ENCODE measurements at places on chromosomes 6 and 20.

GRCh38 chr6:111720931-111721496 is 115.3 kb upstream of the TRAF3IP2 start:
- DNase-seq, result no peak

DNA sequence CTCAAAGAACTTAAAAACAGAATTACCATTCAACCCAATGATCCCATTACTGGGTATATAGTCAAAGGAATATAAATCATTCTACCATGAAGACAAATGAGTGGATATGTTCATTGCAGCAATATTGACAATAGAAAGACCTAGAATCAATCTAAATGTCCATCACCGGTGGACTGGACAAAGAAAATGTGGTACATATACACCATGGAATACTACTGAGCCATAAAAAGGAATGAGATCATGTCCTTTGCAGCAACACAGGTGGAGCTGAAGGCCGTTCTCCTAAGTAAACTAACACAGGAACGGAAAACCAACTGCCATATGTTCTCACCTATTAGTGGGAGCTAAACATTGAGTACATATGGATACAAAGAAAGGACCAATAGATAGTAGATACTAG is 576.7 kb upstream of the CITED2 start:
- no peak for DNase-seq

DNA sequence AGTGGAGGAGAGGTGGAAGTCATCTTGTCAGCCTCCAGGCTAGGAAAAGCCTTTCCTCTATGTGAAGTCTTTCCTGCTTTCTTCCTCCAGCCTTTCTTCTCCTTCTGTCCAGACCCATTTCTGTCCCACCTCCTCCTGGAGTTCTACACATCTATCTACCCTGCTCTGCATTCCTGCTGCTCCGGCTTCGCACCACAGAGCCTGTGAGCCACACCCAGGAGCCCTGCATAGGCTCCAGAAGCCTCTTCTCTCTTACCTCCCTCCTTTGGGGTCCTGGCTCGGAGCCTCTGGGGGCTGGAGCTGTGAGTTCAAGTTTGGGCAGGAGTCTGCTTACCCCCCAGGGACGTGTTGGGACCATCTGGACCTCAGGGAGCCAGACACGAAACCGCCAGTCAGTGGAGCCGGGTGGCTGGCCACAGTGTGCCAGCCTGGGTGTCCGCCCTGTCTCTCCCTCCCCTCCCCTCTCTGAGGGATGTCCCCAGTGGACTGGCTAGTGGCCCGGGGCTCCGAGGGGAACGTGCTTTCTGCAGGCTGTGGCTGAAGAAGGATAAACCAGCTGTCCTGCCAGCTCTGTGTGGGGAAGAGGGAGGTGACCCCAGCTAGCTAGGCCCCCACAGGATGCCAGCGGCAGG is 99.2 kb downstream of the VEGFA start:
- DNase-seq, result no peak

DNA sequence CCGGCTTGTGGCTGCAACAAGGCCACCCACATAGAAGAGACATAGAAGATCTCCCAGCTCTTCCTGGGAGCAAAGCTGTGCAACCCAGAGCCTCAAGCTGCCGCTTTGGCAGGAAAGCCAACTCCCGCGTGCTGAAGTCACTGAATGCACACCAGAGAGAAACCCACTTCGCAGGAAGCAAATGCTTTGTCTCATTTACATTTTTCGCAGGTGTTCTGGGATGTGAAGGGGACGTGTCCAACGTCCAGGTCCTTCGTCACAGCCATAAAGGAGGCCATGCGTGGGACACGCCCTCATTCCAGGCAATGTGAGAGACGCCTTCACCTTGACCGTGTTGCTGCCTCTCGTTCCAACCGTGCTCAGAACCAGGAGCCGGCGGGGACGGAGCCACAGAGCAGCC is 24.4 kb downstream of the KCNQ2 start:
- no peak for DNase-seq

GRCh38 chr6:45488889-45489288 is 111.2 kb upstream of the SUPT3H start:
- DNase-seq, result no peak

Measured in COR-L47 (cell line).